ENCODE measurements at places on chromosomes 3 and 15. TPM values are rescaled to one million over a fixed set of nuclear protein-coding genes. Genes with fewer than 3 reads are reported as not detected.

The DUOXA2 gene
- not detected for polyA plus RNA-seq

The SOX2 gene
- 0.24 TPM for polyA plus RNA-seq

The LDHAL6B gene
- polyA plus RNA-seq, result not detected

The GOLGA8J gene
- not detected for polyA plus RNA-seq

The SCN5A gene
- 0.67 TPM for polyA plus RNA-seq

The A4GNT gene
- not detected for polyA plus RNA-seq

The CAND2 gene
- 6.3 TPM for polyA plus RNA-seq

The KIF15 gene
- 0.31 TPM for polyA plus RNA-seq

The ABHD6 gene
- 4.8 TPM for polyA plus RNA-seq

The ZNF620 gene
- polyA plus RNA-seq, result 2.0 TPM

The ADIPOQ gene
- polyA plus RNA-seq, result 6.0 TPM

The CCRL2 gene
- 5.4 TPM for polyA plus RNA-seq

The SERPINI2 gene
- polyA plus RNA-seq, result not detected

The SLC24A5 gene
- polyA plus RNA-seq, result not detected

The LRRFIP2 gene
- polyA plus RNA-seq, result 35.5 TPM

The ARGFX gene
- polyA plus RNA-seq, result not detected

The CLRN1 gene
- polyA plus RNA-seq, result not detected

The ATP10A gene
- 3.2 TPM for polyA plus RNA-seq

The CHRM5 gene
- not detected for polyA plus RNA-seq

The NFKBIZ gene
- polyA plus RNA-seq, result 7.5 TPM

The SNTN gene
- 0.17 TPM for polyA plus RNA-seq

The SLC33A1 gene
- 10.9 TPM for polyA plus RNA-seq

The TGM5 gene
- not detected for polyA plus RNA-seq

The ZCWPW2 gene
- polyA plus RNA-seq, result 1.4 TPM

The GCHFR gene
- polyA plus RNA-seq, result 26.1 TPM

The SCG5 gene
- 6.6 TPM for polyA plus RNA-seq

The GOLGA8Q gene
- polyA plus RNA-seq, result 0.70 TPM

The ARL14 gene
- polyA plus RNA-seq, result not detected

The FOXL2 gene
- 22.7 TPM for polyA plus RNA-seq

The PLAAT1 gene
- polyA plus RNA-seq, result 0.18 TPM

The MST1R gene
- polyA plus RNA-seq, result 0.98 TPM

The CTXN2 gene
- not detected for polyA plus RNA-seq

The C3orf80 gene
- 0.34 TPM for polyA plus RNA-seq

The UBAP1L gene
- polyA plus RNA-seq, result 4.4 TPM

The GALNT15 gene
- polyA plus RNA-seq, result 28.5 TPM

The GASK1A gene
- polyA plus RNA-seq, result 5.4 TPM

The VPS39 gene
- polyA plus RNA-seq, result 30.3 TPM

The DPPA2 gene
- not detected for polyA plus RNA-seq

The ZNF619 gene
- 9.2 TPM for polyA plus RNA-seq

The CNTN3 gene
- 2.2 TPM for polyA plus RNA-seq
